ENCODE measurements at places on chromosomes 2 and 18.

DNA sequence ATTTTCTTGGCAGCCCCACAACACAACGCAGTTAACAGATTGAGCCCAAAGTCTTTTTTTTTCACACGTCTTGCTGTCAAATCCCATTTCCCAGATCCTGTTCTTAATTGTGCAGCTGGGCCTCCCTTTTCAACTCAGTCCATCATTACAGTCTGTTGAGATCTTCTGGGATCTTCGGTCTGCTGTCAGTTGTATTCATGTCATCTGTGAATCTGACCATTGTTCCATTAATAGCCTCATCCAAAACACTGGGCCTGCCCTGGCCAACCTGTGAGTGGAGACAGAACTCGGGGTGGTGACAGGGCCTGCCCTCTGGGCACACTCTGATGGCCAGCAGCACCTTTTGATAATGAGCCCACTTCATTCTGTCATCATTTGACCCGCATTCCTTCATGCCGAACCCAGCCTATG is 39.7 kb upstream of the SEMA4C start:
- no peak for DNase-seq

DNA sequence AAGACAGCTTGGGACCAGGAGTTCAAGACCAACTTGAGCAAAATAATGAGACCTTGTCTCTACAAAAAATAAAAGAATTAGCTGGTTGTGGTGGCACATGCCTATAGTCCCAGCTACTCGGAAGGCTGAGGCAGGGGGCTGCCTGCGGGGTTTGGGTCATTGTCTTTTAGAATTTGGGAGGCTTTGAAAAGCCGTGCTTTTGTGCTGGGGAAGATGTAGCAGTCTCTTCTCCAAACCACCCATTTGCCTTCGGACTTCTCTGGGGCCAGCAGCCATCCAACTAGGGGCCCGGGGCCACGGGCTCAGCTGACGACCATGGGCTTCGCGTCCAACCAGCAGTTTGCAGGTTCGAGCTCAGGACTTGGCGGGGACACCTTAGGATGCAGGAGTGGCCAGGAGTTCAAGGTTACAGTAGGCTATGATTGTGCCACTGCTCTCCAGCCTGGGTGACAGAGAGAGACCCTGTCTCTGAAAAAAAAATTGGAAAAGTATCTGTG is 6.3 kb downstream of the PJVK start:
- no peak for DNase-seq

GRCh38 chr18:61954096-61954746 is 61.4 kb upstream of the RNF152 start:
- no peak for DNase-seq

DNA sequence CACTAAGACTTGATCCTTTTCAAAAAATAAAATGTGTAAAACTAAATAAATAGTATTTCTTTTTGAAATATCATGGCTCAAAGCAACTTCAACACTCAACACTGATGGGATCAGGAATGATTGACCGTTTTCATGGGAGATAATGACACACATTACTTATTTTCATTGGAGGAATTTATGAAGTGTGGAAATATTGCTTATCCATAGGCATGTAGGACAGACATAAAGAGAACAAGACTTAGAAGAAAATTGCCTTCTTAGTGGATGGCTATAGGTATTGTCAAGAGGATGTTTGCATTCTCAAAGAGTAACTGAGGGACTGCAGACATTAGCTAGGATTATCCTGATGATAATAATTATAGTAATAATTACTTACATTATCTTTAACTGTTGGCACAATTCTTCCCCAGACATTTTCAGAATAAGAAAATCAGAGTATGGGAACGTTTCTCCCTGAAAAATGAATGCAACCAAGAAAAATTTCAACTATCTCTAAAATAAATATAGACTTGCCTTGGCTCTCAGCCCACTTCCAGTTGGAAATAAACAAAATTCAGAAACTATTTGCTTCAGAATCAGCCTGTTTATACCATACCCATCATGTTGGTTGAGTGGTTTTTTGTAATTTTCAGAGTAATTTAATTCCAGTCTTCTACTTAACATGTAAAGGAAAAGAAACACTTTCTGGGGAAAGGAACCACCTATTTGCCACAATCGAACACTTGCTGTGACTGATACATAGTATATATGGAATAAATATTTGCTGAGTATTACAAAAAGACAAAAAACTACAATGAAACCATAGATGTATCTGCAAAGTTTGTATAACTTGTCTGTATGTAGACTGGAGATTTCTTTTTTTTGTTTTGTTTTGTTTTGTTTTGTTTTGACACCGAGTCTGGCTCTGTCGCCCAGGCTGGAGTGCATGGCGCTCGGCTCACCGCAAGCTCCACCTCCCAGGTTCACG is 165.7 kb downstream of the TMX3 start:
- DNase-seq, result no peak

DNA sequence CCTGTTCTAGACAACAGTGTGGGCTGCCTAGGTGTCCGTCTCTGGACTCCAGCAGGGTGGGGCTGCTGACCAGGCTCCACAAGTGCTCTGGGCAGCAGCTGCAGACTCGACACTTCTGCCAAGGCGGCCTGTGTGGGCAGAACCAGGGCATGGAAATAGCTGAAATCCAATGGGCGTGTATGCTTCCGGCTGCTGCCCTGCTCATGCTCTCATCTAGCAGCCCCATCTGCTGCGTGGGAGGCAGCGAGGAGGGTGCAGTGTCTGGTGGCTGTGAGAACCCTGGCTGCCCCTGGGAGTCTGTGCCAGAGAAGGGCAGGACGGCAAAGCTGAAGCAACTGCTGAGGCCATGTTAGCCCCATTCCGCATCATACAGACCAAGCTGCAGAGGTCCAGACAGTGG is 174.9 kb downstream of the SOX11 start:
- DNase-seq, result no peak

- DNase-seq, result no peak
Measured at GRCh38 chr2:88469202-88470114, 17.0 kb upstream of the FOXI3 start.

DNA sequence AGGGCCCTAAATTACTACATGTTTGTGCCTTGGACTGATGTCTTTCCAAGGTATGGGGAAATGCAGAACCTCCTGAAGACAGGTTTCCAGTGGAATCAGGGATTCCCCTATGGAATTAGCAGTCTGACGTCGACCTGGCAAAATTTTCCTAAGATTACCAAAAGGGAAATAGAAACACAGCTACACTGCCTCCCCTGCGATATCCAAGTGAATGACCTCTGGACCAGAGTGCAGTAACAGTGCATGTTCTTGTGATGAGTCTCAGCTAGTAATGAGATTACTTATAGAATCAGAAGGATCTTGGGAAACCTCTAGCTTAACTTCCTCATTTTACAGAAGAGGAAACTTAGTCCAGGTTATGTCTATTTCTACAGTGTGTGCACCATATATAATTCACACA is 21.3 kb upstream of the CHST9 start:
- no peak for DNase-seq

- no peak for DNase-seq
Measured at GRCh38 chr2:238459081-238459629, 32.4 kb downstream of the ASB1 start.

- no peak for DNase-seq
Measured at GRCh38 chr2:96117701-96118588, 1.6 kb upstream of the ADRA2B start.

DNA sequence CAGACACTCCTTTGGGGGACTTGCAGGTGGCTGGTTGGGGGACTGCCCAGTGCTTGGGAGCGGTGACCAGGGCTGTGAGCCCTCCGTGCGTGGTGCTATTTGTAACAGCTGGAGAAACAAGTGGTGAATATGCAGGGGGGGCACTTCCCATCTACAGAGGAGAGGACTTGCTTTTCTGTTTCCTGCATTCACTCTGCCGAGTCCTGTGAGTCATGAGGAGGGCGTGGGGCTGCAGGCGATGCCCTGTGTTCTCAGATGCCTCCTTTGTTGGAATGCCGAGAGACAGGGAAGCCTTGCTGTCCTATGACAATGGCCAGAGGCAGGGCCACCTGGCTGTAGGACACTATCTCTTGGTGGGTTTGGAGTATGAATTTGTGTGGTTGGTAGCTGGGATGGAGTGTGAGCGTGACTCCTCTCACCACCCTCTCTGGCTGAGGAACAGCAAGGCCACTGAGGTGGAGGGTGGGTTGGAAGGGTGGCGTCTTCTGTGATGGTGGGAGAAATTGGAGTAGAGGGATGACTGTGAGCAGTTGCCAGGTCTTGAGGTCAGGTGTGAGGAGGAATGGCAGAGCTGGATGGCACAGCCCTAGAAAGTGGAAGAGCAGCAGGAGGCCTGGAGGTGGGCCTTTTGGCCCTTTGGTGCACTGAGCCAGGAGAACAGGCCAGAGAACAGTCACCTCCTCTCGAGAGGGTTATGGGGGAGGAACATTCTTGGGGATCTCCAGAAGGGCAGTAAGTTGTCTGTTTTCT is 24.3 kb downstream of the FHOD3 start:
- DNase-seq, result no peak

- DNase-seq, result no peak
Measured at GRCh38 chr2:15936277-15937104, 3.9 kb upstream of the MYCN start.

DNA sequence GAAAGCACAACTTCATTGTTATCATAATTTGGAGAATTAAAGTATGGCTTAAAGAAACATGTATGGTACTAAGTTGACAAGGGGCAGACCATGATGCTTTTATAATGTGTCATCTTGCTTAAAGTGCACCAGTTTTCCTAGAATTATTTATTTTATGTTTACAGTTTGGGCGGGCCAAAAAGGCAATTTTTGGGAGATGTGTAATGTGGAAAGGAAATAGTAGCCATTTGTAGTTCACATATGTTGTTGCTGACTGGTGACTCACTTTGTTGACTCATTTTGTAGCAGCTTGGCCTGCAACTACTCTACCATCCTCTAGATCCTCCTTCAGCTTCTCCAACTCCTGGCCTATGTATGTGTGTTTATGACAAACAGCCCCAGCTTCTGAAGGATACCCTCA is 7.7 kb downstream of the ZSCAN30 start:
- DNase-seq, result no peak

DNA sequence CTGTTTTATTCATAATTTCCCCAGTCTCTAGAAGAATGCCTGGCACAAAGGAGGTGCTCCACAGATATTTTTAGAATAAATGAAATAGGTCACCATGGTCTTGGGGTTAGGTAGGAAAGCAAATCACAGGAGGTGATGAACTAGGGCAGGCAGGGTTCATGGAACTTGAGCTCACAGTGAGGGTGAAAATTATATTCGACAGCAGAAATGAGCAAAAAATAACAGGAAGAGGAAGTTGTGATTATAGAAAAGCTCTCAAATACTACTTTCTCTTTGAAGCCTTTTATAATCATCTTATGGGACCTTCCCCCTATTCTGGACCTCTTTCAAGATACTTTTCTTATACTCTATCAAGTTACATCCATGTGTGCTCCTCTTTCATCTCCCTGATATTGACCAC is 4.5 kb upstream of the CREB1 start:
- DNase-seq, result peak; percentile 56

DNA sequence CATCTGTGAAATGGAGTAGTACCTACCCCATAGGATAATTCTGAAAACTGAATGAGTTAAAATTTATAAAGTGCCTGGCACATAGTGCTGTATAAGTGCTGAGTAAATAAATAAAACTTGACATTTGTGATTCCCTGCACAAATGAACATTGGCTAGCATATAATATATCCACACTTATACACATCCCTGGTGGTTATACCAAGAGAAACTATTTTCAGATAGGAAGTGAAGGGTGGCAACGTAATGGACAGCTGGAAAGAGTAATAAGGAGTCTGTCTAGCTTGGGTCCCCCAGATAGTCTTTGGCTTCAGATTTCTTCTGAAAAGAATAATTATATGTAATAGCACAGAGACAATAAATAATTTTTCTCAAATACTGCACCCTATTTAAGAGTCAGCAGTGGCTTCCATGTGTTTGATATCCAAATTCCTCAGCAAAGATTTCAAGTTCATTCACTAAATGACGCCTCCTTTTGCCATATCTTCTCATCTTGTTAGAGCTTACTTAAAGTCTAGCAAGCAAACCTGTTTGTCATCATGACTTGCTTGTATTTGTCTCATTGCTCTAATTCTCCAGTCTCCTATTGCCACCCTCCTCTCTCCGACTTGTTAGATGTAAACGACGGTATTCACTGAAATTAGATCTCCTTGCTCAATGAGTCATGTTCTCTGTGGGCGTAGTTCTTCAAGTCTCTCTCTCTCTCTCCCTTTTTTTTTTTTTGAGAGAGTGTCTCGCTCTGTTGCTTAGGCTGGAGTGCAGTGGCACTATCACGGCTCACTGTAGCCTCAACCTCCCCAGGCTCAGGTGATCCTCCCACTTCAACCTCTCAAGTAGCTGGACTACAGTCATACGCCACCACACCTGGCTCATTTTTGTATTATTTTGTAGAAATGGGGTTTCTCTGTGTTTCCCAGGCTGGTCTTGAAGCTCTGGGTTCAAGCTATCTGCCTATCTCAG is 8.7 kb upstream of the ADGRF3 start:
- DNase-seq, result no peak

- no peak for DNase-seq
Measured at GRCh38 chr2:49812730-49813129, 658.4 kb upstream of the FSHR start.

GRCh38 chr2:68134120-68134519 is 23.6 kb upstream of the PNO1 start:
- DNase-seq, result no peak

DNA sequence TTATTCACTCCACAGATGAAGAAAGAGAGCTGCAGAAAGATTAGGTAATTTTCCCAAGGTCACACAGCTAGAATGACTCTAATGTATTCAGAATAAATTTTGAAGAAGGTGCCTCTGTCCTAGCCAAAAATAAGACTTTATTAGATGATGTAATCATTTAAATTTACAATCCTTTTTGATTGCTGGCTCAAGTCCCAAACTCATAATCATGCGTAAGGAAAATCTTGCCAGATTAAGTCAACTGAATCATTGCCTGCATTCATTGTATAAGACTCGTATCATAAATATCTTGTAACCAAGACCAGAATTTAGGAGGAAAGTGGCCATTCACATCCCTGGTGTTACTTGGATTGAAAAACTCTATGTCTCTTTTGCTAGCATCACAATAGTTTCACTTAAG is 53.1 kb upstream of the STK39 start:
- no peak for DNase-seq

GRCh38 chr2:176097820-176098365 is 1.7 kb upstream of the HOXD12 start:
- DNase-seq, result no peak

Data from B cell (primary cell).